ENCODE measurements at places on chromosomes 13 and 19.
A peak's percentile ranks its signal among the peaks of the same experiment; 100 is the strongest.

GRCh38 chr13:32126756-32127155, 95.2 kb downstream of the FRY start:
- DNase-seq: no peak

- peak; percentile 41 for DNase-seq
Measured at GRCh38 chr19:3556978-3557460, 367 bp downstream of the MFSD12 start.

DNA sequence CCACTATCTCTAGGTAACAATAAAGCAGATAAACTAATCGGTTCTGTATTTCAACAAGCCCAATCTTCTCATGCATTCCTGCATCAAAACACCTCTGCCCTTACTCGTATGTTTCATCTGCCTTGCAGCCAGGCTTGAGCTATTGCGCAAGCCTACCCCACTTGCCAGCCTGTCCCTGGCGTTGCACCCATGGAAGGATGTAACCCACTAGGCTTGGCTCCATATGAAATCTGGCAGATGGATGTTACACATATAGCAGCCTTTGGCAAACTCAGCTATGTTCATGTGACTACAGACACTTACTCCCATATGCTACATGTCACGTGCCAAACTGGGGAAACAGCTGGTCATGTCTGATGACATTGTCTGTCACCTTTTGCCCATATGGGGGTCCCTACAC, 11.9 kb upstream of the ZNF549 start:
- DNase-seq: no peak

DNA sequence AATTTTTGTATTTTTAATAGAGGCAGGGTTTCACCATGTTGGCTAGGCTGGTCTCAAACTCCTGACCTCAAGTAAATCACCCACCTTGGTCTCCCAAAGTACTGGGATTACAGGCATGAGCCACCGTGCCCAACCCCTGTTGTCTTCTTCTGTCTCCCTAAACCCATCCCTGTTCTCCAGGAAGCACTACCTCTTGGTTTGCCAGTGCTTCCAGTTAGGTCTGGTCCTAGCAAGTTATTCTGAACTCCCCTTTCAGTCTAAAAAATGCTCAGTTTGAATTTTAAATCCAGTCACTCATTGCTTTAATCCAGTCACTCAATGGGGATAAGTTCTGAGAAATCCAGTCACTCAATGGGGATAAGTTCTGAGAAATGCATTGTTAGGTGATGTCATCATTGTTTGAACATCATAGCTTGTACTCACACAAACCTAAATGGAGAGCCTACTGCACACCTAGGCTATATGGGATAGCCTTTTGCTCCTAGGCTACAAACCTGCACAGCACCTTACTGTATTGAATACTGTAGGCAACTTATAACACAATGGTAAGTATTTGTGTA, 8.0 kb upstream of the ATP4A start:
- no peak for DNase-seq

GRCh38 chr13:79519255-79519654, 38.3 kb downstream of the NDFIP2 start:
- no peak for DNase-seq

- no peak for DNase-seq
Measured at GRCh38 chr19:33240181-33240771, 14.6 kb upstream of the SLC7A10 start.

DNA sequence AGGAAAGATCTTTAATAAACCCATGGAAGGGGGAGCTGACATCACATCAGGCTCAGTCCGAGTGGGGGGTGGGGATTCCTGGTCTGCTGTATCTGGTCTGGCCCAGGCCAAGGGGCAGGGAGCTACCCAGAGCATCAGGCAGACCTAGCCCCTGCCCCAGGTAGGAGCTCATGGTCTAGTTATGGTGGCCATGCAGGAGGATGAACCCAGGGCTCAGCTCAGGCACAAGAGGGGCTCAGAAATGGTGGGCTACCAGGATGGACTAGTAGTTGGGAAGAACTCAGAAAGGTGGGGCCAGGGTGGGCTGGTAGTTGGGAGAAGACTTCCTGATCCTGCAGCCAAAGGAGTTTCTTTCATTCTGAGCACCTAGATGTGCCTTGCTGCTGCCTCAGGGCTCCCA, 14.3 kb downstream of the VSTM2B start:
- DNase-seq: no peak

- DNase-seq: no peak
Measured at GRCh38 chr19:23972161-23972560, 57.5 kb downstream of the ZNF726 start.

DNA sequence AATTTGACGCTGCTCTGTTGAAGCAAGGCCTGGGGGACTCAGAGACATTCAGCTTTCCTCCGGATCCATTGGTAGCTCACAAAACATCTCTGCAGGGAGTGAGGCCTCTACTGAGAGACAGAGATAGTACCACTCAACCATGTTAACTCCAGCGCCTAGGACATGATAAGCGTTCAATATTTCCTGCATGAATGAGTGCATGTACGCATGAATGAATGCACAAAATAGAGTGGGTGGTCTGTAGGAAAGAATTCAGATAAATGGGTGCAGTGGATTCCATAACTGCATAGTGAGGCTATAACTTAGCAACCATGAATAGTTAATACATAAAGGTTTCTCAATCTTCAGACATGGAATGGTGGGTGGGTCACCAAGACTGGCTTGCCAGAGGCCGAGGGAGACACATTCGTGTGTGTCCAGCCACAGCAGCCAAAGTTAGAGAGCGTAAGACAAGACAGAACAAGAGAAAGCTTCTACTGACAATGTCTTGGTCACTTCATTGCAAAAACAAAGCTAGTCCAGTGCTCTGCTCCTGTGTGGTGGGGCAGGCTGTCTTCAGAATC, 36.3 kb upstream of the RCBTB2 start:
- DNase-seq: no peak

- no peak for DNase-seq
Measured at GRCh38 chr13:75327135-75327510, 154.8 kb downstream of the TBC1D4 start.

- no peak for DNase-seq
Measured at GRCh38 chr19:15452111-15453047, 2.6 kb upstream of the WIZ start.

- no peak for DNase-seq
Measured at GRCh38 chr19:16458391-16459341, 13.1 kb downstream of the EPS15L1 start.

DNA sequence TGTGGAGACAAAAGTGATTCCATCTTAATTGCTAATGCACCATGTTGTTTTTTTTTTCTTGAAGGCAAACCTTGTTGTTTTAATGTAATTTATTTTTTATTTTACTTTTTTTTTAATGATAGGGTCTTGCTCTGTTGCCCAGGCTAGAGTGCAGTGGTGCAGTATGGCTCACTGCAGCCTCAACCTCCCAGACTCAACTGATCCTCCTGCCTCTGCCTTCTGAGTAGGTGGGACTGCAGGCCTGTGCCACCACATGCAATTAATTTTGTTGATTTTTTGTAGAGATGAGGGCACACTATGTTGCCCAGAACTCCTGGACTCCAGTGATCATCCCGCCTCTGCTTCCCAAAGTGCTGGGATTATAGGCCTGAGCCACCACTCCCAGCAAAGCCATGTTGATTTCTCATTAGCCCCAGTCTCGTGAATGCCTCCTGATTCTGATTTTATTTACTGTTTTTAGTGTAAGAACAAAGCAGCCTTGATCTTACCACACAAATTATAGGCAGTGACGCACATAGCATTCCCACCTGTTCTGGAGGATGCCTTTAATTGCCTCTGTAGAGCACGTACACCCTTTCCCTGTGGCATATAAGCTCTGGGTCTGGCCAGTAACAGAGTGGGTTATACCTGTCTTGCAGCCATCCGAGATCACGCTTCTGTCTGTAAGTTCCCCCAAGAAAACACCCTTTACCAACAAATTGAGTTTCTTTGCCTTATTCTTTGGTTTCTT, 150.4 kb downstream of the GGACT start:
- no peak for DNase-seq

DNA sequence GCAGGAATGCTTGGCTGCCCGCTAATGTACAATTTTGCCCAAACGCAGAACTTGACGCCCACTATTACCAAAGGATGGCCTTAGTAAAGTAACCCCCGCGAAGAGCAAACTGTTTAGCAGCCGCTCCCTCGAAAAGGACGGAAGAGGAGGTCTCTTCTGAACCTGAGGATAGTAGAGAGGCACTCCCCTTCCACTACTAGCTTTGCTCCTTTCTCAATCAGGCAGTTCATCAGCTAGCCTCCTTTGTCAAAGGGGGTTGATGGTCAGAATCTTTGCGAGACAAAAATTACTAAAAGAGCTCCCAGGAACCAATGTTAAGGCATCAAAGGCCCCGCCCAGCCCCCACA, 534 bp downstream of the CAB39L start:
- peak; percentile 3 for DNase-seq

GRCh38 chr19:17529239-17530158, 18.1 kb downstream of the PGLS start:
- no peak for DNase-seq

- no peak for DNase-seq
Measured at GRCh38 chr13:87172166-87172835, 498.9 kb upstream of the SLITRK5 start.

GRCh38 chr13:107817647-107818287, 397.6 kb downstream of the LIG4 start:
- no peak for DNase-seq

GRCh38 chr19:51651216-51651846, 4.7 kb upstream of the SIGLEC14 start:
- DNase-seq: no peak

- DNase-seq: no peak
Measured at GRCh38 chr13:24684600-24684998, 4.4 kb downstream of the ATP12A start.

DNA sequence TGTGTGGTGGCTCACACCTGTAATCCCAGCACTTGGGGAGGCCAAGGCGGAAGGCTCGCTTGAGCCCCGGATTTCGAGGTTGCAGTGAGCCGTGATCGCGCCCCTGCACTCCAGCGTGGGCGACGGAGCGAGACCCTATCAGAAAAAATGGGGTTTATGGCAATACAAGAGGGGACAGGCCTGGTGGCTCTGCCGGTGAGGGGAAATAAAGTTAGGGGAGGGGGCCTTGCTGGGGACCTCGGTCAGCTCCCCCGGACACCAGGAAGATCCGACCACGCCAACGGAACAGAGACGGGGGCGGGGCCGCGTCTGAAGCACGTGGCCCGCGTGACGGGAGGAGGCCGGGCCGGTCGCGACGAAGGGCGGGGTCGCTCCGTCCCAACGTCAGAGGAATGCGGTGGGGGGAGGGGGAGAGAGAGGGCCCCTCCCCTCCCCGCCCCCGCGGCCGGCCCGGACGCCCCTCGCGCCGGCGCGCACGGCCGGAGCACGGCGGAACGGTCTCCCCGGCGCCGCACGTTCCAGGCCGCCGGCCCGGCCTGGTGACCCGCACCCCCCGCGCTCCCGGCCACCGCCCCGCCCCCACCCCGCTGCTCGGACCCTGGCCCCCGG, 1.9 kb upstream of the HNRNPL start:
- DNase-seq: peak; percentile 85

GRCh38 chr13:74243637-74244526, 109.7 kb upstream of the KLF12 start:
- no peak for DNase-seq

DNA sequence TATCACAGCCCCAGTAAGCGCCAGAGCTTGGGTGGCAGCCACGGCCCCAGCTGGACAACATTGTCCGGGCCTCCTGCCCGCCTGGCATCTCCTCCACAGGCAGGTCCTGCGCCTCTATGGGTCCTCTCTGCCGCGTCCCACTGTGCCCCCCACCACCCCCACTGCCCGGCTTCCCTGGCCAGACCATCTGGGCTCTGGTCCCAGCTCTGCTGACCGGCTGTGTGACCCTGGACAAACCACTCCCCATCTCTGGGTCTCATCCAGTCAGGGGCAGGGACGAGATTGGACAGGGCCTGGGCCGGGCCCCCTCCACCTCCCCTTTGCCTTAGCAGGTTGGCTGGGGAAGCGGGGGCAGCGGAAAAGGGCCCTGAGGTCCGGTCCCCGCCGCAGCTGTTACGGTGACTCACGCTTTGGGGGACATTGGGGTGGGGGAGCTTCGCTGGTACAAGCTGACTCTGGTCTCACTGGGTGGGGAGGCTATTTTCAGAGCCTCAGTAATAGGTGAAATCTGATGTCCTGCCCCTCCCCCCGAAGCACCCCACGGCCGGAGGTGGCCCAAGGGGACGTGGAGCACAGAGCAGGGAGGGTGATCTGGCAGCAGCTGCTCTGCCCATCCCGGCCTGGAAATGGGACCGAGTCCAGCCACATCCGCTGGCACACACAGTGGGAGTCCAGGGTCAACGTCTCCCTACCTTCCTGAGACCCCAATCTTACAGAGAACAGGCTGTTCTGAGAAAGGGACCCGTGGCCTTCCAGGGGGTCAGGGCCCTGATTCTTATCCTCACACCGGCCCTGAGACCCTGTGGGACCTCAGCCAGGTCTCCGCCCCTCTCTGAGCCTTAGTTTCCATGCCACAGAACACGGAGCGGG, 9.1 kb downstream of the NFIC start:
- no peak for DNase-seq

- DNase-seq: no peak
Measured at GRCh38 chr19:10114651-10115391, 3.3 kb downstream of the P2RY11 start.

DNA sequence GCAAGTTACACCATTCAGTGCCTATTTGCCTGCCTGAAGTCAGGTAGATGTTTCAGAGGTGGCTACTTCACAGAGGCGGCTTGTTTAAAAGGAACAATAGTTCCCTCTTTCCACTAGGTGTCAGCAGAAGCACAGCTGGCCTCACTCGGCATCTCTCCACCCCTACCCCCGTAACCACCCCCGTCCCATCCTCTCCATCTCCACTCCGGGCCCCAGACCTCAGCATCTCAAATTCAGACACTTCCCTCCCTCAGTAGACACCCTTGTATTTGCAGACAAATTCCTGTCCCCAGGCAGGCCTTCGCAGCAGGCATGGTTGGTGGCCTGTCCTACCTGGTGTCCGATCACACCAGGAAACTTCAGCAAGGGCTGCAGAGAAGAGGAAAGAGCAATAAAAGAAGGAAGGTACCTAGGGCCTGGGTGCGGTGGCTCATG, 9.1 kb upstream of the DPP9 start:
- peak; percentile 66 for DNase-seq

DNA sequence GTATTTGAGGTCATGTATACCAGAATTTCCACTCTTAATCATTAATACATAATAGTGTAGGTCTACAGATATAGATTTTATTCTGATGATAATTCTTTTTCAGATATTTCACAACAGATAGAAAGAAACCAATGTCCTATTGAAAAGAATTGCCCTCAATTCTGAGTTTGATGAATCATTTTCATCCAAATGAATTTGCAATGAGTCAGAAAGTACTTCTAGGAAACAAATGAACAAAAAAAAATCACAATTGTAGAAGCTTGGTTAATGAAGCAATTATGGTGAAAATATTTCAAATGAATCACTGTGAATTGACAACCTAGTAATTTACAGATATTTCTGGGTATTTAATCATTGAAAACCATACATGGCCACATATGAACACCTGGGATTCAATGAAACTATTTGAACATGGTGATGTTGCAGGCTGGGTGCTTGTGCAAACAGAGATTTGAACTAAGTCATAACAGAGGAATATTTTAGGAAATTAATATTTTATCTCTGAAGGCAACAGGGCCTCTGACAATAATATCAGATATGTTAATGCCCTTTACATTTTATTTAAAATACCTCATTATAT, 360.9 kb downstream of the SLITRK5 start:
- DNase-seq: no peak

GRCh38 chr13:97165502-97166425, 56.4 kb upstream of the MBNL2 start:
- DNase-seq: no peak
